Neural progenitor cell (in vitro differentiated cells): ENCODE measurements at places on chromosomes 4 and X. TPM values are rescaled to one million over a fixed set of nuclear protein-coding genes. Genes with fewer than 3 reads are reported as not detected.

DNA sequence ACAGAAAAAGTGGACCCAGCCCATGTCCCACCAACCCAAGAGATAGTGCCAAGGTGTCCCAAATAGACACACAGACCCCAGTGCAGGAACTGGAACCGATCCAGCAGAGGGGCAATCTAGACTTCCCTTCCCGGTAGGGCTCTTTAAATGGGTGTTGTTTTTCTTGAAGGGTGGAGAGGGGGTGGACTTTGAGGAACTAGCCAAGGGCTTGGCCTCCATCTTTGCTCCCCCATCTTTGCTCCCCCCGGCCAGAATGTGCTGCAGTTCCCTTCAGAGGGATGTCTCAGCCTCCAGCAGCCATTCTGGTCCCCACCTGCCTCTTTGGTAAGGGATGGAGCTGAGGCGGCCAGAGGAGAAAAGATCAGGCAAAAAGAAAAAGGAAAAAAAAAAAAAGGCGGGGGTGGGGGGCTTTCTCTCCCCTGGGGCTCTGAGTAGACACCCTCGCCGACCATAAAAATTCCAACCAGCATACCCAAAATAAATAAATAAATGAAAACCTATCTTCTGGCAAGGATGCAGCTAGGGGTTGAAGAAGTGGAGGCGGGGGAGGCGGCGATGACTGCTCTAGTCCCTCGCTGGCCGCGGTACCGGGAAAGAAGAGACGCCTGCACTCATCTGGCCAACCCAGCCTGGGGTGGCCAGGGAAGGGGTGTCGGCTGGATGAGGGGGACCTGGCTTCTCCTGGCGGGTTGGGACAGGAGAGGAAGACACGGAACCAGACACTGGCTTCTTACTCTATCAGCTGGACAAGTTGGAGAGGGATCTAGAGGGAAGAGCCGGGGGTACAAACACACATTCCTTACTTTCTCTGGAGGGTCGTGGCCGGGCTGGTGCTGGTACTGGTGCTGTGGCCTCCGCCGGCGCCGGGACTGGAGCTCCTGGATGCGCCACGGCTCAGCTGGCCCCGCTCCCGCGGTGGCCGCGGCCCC, 38.5 kb upstream of the IQSEC2 start:
- peak; percentile 24 for DNase-seq

GRCh38 chrX:15815779-15816437, 25.6 kb downstream of the ZRSR2 start:
- peak; percentile 66 for DNase-seq

The FRG2 gene
- not detected in 2 replicates for total RNA-seq

GRCh38 chr4:10123227-10124101, 6.9 kb upstream of the WDR1 start:
- peak; percentile 67 for DNase-seq

The FABP2 gene
- total RNA-seq: not detected in 2 replicates

DNA sequence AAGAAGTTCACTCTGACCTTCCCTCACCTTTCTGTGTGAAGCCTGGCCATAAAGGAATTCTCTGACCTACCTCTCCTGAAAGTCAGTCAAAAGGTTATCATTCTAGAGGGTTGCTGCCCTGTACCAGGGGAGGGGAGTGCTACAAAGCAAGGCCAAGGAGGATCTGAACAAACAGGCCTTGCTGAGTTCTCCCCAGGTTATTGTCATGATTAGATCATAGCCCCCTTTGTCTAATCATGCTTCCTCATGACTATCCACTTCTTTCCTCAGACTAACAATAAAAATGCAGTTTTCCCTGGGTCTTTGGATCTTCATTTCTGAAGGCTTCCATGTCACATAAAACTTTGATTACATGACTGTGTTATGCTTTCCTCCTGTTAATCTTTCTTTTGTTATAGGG, 472.0 kb downstream of the IQCM start:
- no peak for DNase-seq

- DNase-seq: no peak
Observed at GRCh38 chr4:25962393-25962792, 48.4 kb downstream of the SMIM20 start.

GRCh38 chrX:21658152-21658737, at the start of gene KLHL34:
TSS of gene KLHL34 (minus strand) at chrX:21658330. CDS start at chrX:21657788, 542 bp downstream.
- DNase-seq: no peak

DNA sequence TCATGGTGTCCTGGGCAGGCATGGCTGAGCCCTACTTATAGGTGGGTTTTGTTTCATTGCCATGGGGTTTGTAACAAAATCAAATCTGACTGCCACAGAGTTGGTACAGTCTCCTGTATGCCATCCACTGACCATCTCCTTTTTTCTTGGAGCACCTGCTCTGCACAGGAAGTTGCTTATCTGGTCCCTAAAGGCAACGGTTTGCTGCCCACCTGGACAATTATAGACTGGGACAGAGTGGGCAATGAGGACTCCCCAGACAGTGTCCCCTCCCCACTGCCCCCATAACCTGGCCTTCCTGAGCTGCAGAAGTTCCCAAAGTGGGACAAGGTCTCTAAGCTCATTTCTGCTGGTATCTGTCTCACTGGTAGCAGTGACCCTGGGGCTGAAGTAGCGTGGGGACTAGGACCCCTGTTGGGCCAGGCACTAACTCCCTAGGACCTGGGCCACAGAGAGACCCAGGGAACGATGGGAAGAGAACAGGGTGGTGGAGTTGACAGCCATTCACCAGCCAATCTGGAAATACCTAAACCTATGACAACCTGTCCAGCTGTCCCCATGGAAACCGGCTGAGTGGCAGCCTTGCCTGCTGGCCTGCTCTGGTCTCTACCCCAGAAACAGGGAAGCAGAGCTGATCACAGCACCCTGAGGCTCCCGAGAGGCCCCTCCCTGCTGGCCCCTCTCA, 64.7 kb downstream of the WFS1 start:
- no peak for DNase-seq

- DNase-seq: no peak
Observed at GRCh38 chr4:39823191-39823590, 125.3 kb downstream of the UBE2K start.

- no peak for DNase-seq
Observed at GRCh38 chr4:88629826-88630225, 37.5 kb downstream of the HERC3 start.
